ENCODE measurements at places on chromosomes 3 and 15. TPM values are rescaled to one million over a fixed set of nuclear protein-coding genes. Genes with fewer than 3 reads are reported as not detected.

Gene ERICH6
- total RNA-seq, result 0.48 TPM

Gene TAGLN3
- not detected for total RNA-seq

Gene ARL14
- total RNA-seq, result not detected

Gene CPB1
- not detected for total RNA-seq

Gene SLC27A2
- total RNA-seq, result 0.13 TPM

Gene SLC41A3
- 53.4 TPM for total RNA-seq

Gene HESX1
- total RNA-seq, result not detected

Gene EOMES
- not detected for total RNA-seq

Gene SEMA6D
- total RNA-seq, result 21.0 TPM

Gene FMN1
- total RNA-seq, result 6.2 TPM

Gene IQCF5
- total RNA-seq, result not detected

Gene TMEM44
- 15.0 TPM for total RNA-seq

Gene KPNA1
- total RNA-seq, result 27.2 TPM

Gene SERPINI2
- total RNA-seq, result not detected

Gene CPNE9
- total RNA-seq, result not detected

Gene LRRC15
- not detected for total RNA-seq

Gene TMEM207
- total RNA-seq, result not detected

Gene ZNF445
- total RNA-seq, result 8.0 TPM

Gene SNURF
- 1.7 TPM for total RNA-seq

Gene A4GNT
- total RNA-seq, result not detected

Gene IMPG2
- 0.24 TPM for total RNA-seq

Gene GPR149
- not detected for total RNA-seq

Gene GANC
- 10.6 TPM for total RNA-seq

Gene SPATA12
- total RNA-seq, result not detected

Gene WDR53
- total RNA-seq, result 14.5 TPM

Gene C3orf52
- 6.6 TPM for total RNA-seq

Gene PIGX
- total RNA-seq, result 21.7 TPM

Gene TGM4
- total RNA-seq, result not detected
